NCI-H69 (cell line): ENCODE measurements at places on chromosomes 7 and 10.
A peak's percentile ranks its signal among the peaks of the same experiment; 100 is the strongest.

- DNase-seq: peak; percentile 88
These were observed 103.5 kb upstream of the NANOS1 start for GRCh38 chr10:118926072-118926417.

DNA sequence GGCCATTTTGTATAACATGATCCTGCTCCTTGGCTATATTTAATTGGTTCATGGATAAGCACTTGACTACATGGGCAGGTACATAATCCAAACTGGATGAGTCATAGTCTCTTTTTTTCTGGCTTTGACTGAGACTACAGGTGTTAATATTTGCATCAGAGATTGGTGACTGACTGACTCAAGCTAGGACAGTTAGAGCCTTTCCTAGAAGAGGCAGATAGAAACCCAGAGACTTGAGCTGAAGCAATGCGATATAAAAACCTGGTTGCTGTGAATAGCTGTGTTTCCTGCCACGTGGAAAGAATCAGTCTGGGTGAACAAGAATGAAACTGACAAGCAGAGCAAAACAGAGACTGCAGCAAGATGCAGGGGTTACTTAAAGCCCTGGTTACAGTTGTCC lies 81.0 kb downstream of the SAMD9 start:
- no peak for DNase-seq

DNA sequence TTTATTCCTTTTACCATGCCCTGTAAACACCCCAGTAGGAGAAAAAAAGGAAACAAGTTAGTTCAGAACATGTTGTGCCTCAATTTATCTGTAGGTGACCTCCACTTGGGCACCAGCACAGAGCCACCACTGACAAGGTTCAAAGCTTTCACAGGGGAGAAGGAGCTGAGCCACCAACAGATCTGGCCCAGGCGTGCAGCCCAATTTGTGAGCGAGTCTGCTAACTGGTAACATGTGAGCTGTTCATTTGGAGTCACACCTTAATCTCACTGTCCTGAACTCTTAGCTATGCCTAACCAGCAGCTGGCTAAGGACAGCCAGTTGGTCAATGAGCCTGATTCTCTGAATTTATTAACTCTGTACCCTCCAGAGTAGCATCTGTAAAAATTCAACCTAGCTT lies 78.4 kb upstream of the CAMK2B start:
- DNase-seq: no peak

DNA sequence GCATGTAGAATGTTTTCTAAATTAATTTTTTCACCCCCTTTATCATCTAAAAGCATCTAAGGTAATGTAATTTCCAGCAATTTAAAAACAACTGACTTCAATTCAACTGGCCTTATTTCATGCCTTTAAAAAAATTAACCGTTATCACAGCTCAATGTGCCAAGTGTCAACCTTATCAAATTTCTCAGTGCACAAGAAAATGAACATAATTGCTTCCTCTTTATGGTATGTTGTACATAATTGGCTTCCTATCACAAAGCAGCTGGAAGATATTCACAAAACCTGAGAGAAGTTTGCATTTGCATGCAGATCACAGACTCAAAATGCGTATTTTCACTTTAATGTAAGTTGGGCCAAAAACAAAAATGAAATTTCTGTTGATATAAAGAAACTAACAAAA lies 966.4 kb downstream of the GRM8 start:
- DNase-seq: peak; percentile 29

DNA sequence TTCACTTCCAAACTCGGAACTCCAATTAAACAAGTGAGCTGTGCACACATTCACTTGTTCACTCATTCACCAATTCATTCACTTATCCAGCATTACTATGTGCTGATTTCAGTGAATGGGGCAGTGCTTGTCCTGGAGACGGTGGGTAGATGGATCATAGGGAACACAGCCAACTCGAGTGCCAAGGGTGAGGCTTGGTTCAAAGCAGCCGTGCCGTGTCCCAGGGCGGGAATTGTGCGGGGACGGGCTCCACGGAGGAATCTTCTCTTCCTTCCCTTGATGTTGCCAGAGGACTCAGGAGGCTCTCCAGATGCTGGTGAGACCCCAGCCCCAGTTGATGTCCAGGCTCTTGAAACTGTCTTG lies 2.9 kb downstream of the SH2D4B start:
- no peak for DNase-seq
